Astrocyte (in vitro differentiated cells and primary cell): ENCODE measurements at places on chromosomes 6 and 20. TPM values are rescaled to one million over a fixed set of nuclear protein-coding genes. Genes with fewer than 3 reads are reported as not detected.

The PEDS1 gene
- total RNA-seq: 41.6 and 44.1 TPM in 2 replicates

The MRAP2 gene
- total RNA-seq: 0.12 and 0.20 TPM in 2 replicates

The GNAS-AS1 gene
- total RNA-seq: 2.8 and 3.8 TPM in 2 replicates

- H3K36me3 ChIP-seq: peaks cover 7% of the 10 kb centered on the region
- peaks cover 11% of the 10 kb centered on the region for H3K4me1 ChIP-seq
- no peaks in the 10 kb centered on the region for H3K27me3 ChIP-seq
- no peak overlapping the region for H3K4me3 ChIP-seq
- peak; percentile 32 for DNase-seq
Observed at GRCh38 chr6:135329851-135330803, 149.0 kb downstream of the MYB start.

DNA sequence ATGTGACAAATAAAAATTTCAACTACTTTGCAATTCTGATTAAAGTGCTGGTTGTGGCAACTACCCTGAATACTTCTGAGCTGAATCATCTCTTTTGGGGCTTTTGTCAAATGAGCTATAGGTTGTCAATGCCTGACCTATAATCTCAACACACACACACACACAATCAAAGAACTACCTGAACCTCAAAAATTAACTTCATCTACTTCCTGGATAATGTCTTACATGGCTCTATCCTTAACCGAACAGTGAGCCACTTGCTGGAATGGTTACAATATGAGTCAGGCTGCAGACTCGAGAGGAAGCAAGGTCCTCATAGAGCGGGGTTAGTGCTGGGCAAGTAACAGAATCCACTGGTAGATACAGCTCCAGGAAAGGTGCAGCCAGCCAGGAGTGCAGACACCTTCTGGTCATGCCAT lies 70.6 kb upstream of the DST start:
- H3K4me1 ChIP-seq: peaks cover 53% of the 10 kb centered on the region
- peak overlapping the region; percentile 10 for H3K4me3 ChIP-seq
- H3K36me3 ChIP-seq: no peaks in the 10 kb centered on the region
- peak overlapping the region; percentile 92 for H3K27ac ChIP-seq

DNA sequence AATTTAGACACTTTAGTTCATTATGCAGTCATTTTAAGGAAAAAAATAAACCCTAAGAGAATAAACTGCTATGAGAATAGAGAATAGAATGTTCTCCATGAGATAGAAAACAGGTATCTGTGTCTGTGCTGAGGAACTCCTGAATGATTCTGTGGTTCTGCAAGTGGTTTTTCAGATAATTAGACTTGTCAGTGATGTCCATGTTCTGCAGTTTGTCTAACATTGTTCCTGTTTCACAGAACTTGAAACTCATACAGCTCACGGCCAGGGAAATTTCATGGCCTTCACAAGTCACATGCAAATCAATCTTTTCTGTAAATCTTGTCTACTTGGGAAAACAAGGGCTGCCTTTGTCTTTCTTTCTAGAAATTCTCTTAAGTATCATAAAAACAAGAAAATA lies 73.4 kb upstream of the HMGCLL1 start:
- no peak for DNase-seq
- H3K4me3 ChIP-seq: no peak overlapping the region
- no peaks in the 10 kb centered on the region for H3K36me3 ChIP-seq
- no peaks in the 10 kb centered on the region for H3K4me1 ChIP-seq

DNA sequence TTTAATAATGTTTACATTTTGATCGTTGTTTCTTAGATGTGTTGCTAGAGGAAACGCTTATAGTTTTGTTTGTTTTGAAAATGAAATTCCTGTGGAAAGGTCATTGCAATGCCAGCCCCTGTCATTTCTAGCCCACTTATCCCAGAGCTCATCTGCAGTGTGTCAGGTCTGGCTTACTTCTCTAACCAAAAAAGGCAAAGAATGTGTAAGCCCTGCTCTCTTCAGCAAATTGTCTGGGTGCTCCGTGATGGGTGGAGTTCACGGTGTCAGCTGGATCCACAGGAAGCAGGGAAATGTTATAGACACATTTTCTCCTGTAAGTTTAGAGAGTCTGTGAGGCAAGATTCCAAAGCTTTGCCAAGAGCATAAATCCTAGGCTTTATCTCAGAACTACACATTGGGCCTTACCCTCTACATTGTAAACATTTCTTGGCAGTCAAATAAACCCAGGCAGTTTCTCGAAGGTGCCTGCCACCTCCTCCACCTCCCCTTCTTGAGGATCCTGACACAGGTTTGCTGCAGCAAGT lies 50.9 kb downstream of the RPRD1B start:
- H3K36me3 ChIP-seq: peaks cover 6% of the 10 kb centered on the region
- peaks cover 20% of the 10 kb centered on the region for H3K4me1 ChIP-seq
- DNase-seq: peak; percentile 83
- H3K27me3 ChIP-seq: no peaks in the 10 kb centered on the region
- H3K4me3 ChIP-seq: no peak overlapping the region
- peak overlapping the region; percentile 66 for H3K27ac ChIP-seq

- peaks cover 21% of the 10 kb centered on the region for H3K4me1 ChIP-seq
- no peak overlapping the region for H3K4me3 ChIP-seq
- H3K36me3 ChIP-seq: no peaks in the 10 kb centered on the region
- no peak for DNase-seq
- no peak overlapping the region for H3K27ac ChIP-seq
- H3K27me3 ChIP-seq: no peaks in the 10 kb centered on the region
Observed at GRCh38 chr20:44598423-44599305, 16.3 kb downstream of the PKIG start.

GRCh38 chr6:136822046-136822375 lies 381 bp upstream of the PEX7 start:
- peak; percentile 74 for DNase-seq
- no peaks in the 10 kb centered on the region for H3K27me3 ChIP-seq
- H3K36me3 ChIP-seq: no peaks in the 10 kb centered on the region
- H3K27ac ChIP-seq: peak overlapping the region; percentile 78

- H3K27ac ChIP-seq: no peak overlapping the region
- H3K4me3 ChIP-seq: no peak overlapping the region
- DNase-seq: no peak
- no peaks in the 10 kb centered on the region for H3K36me3 ChIP-seq
- no peaks in the 10 kb centered on the region for H3K4me1 ChIP-seq
Observed at GRCh38 chr20:16626849-16627248, 53.6 kb upstream of the KIF16B start.
